ENCODE measurements at places on chromosomes 3 and 15.

DNA sequence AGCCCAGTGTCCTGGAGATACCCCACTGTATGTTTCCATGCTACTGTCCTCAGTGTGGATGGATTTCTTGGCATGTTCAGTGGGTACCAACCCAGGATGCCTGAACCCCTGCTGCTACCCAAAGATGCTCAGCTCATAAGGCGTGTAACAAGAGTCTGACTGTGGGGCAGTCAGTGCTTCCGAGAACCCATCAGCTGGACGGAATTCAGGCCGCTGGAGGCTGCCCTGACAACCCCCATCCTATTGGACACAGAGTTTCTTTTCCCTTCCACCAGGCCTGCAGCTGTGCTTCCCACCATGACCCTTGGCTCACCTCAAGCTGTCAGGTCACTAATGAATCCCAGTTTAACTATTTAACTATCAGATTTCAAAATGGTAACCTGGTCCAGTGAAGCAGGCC, 224.1 kb upstream of the FEZF2 start:
- no peak for ATAC-seq

DNA sequence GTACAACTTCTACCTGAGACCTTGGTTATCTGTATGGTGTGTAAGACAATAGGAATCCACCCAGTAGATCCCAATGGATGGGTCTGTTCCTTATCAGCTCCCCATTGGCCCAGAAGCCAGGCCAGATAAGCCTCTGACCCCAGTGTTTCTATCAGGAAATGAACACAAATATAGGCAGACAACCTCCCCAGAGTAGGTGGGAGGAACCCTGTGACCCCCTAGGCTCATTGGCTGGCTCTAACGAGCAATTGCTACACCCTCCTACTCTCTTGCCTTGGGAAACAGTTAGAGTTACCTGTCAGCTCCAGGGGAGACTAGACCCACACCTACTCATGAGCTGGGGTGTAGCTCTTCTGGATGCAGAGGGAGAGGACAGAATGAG, 299.9 kb downstream of the UACA start:
- ATAC-seq = no peak

GRCh38 chr3:124832782-124833709, 54.1 kb downstream of the ITGB5 start:
- no peak for ATAC-seq

GRCh38 chr3:114770874-114771273, 376.2 kb downstream of the ZBTB20 start:
- ATAC-seq = no peak

DNA sequence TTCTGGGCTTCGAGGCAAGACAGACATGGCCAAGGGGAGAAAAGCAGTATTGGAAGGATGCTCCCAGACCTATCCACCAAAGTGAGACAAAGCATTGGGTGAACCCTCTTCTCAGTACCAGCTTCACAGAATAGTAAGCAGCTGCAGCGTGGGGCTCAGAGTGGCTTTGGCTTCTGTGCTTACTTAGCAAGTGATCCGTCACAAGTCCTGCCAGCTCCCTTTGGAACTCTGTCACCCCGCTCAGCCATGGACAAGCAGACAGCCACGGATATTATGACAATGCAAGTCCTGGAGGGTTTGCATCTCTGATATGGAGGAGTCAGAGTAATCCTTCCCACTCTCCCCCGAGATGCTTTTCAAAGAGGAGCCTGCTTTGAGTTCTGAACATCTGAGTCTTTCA, 90.8 kb downstream of the SLCO3A1 start:
- ATAC-seq = no peak

- ATAC-seq = no peak
These were observed 381.9 kb downstream of the ERC2 start for GRCh38 chr3:56086355-56086754.

- ATAC-seq = no peak
These were observed 186.7 kb downstream of the SSR3 start for GRCh38 chr3:156368189-156368588.

- no peak for ATAC-seq
These were observed 121.9 kb downstream of the ATP10A start for GRCh38 chr15:25741256-25741580.

GRCh38 chr3:111332488-111333080, 209.4 kb upstream of the CD96 start:
- ATAC-seq = no peak

DNA sequence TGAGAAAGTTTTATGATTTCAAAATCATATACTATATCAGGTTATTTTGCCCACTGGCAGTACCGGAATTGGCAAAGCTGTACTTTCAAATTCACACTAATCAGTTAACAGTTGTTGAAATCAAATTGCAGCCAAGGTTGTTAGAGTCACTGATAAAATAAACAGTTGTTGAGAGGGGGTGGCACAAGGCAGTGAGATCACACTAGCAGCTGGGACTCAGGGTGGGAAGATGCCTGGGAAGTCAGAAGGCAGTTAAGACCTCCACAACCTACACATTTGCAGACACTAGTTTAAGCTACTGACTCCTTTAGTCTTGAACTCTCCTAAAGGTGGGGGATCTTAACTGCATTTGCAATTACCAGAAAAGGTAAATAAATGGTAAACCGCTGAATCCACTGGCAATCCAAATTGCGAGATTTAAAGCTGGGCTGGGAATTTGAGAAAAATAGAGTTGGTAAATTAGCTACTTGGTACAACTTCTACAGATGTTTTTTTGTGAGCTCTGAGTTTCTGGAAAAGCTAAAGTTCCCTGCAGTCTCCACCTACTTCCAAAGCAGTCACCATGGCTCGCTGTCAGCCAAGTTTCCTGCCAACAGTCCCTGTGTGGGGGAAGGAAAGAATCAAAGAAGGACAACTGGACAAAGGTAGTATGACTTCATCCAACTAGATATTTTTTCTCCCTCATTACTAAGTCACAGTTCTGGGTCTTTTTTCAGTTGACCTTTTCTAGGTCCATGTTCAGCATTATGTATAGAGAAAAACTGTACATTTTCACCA, 105.7 kb downstream of the ZNF385D start:
- no peak for ATAC-seq

DNA sequence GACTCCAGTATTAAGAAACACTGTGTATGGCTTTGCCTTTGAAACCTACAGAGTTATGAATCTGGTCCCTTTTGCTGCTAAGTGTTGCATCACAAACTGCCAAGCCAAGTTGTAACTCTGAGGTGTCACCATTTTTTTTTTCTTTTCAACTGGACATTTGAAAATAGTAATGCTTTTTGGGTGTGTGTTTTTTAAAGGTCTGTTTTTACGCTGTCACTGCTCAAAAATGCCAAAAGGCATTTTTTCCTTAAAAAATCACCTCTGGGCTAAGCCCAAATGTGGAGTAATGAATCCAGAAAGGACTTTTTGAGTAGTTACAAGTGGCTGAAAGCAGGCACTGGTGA, 9.5 kb downstream of the SMAD3 start:
- no peak for ATAC-seq
